Retina (tissue), 1 donor: ENCODE measurements at places on chromosomes 3 and 15.
A peak's percentile ranks its signal among the peaks of the same experiment; 100 is the strongest.

GRCh38 chr3:65350801-65351476 lies 663.1 kb upstream of the ADAMTS9 start:
- peak; percentile 16 for DNase-seq

- no peak for DNase-seq
These were observed 31.7 kb upstream of the CEMIP start for GRCh38 chr15:80747317-80748053.

GRCh38 chr15:49155834-49156627 lies 632 bp upstream of the COPS2 start:
- peak; percentile 46 for DNase-seq

GRCh38 chr3:190371152-190371551 lies 16.8 kb upstream of the CLDN16 start:
- DNase-seq: no peak

DNA sequence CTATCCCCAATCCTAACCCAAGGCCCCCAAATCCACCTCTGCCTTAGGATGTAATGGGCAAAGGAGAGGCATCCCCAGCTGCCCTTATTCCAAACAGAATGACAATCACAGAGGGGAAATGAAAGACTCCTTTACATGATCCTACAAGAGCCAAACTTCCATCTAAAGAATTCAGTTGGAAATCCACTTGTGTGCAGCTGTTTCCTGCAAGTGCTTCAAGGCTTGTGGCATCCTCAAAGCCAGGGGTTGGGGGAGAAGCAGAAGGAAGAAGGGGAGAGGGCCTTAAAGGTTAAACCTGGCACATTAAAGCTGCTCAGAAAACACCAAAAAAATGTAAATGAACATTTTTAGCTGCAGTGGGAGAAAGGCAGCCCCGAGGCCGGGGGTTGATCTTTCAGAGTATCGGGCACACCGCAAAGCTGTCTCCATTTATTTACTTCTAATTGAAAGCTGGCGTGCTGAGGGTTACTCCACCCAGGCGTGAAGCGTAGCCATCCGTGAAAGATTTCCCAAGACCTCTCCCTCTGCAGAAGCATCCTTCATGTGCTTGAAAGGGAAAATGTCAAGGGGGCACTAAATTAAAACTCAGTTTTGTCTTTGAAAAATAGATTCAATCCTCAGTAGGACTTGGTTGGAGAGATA lies 217.8 kb downstream of the SHQ1 start:
- DNase-seq: peak; percentile 88

DNA sequence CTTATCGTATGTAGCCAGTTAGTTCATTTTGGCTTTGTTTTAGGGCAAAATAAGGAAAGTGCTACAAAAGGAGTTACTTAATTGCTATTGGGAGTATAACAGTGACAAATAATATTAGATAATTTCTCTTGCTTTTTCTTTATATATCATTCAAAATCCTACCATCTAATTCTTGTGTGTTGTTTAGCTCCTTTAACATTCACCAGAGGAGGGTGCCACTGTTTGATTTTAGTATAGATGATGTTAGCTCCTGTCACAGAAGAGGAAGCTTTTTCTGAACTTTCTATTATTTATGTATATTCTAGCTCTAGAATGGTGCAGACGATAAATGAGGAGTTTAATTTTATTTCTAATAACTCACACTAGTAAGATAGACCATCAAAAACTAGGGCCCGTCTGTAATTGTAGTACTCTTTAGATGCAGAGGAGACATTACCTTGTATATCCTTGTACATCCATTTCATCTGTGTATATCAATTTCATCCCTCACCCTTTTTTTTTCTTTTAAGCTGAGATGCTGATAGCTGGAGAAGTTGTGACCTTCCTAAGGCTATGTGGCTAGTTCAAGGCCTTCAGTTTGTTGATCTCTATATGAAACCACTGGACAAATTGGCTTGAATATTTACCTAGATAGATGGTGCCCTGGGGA lies 3.0 kb downstream of the PPM1L start:
- no peak for DNase-seq

GRCh38 chr3:182308328-182308727 lies 485.0 kb upstream of the ATP11B start:
- no peak for DNase-seq

DNA sequence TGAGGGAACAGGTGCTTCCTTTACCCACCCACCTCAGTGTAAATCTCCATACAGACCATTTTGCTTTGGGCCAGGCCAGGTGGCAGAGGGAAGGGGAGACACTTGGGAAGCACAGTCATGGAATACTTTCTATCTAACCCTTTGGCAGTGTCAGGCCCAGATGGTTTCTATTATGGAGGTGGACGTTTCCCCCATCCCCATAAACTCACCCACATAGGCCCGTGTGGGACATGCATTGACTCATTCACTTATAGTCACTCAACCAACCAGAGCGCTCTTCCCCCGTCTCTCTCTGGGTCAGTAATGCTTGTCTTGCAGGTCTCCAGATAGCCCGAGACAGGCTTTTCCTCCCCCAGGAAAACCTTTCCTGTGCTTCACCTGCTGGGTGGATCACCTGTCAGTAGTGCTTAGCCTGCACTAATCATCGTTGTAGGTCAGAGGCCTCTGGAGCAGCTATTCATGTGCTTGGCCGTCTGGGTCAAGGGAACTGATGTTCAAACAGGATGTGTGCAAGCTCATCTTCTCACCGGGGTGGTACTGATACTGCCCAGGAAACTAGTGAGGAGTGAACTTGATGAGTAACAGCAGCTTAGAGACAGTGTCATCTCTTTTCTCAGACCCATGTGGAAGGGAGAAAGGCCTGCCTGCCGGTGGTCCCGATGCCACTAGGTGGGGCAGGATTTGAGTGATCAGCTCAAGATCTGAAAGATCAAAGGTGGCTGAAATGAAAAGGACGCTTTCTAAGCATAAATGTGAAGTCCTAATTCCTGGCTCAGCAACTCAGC lies 67.1 kb downstream of the CEMIP start:
- no peak for DNase-seq

DNA sequence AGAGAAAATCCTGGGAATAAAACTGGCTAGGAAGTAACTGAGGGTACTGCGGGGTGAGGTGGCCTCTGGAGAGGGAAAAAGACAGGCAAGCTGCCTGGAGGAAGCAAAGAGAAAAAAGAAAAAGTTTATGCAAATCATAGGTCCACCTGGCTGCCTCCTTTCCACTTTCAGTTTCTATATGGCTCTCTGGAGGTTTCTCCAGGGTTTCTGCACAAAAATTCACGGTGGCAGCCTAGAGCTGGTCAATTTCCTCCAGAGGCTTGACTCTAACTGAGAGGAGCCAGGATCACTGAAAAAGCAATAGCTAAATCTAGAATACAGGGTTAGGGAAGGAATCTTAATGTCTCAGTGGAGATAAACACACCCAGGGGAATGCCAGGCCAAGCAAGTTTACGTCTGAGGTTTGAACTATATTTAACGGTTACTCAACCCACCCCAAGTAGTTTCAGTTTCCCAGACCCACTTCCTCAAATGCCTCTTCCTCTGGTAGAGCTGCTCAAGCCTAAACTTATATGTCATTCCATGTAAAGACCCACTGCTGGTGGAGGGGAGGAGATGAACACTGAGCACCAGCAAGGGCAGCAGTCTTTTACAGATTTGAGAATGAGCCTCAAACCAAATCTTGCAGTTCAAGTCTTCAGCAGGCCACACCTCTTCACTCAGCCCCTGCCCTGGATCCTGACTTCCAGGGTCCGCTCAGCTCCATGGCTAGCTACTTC lies 5.7 kb downstream of the LYSMD2 start:
- no peak for DNase-seq

DNA sequence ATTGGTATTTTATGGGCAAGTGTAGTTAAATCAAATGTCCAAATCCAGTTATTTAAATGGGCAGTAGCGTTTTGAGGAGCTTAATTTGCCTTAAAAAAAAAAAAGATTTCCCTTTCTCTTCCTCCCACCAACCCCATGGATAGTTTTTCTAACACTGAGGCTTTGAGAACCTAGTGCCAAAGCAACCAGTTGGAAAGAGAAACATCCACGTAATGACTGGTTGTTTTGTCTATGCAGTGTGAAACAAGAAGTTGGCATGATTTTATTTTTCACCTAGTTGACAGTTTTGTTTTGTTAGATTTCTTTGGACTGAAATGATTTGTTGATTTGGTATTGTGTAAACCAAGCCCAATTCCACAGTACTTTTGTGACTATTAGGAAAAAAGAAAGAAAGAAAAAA lies 170.0 kb downstream of the SOX2 start:
- DNase-seq: no peak

DNA sequence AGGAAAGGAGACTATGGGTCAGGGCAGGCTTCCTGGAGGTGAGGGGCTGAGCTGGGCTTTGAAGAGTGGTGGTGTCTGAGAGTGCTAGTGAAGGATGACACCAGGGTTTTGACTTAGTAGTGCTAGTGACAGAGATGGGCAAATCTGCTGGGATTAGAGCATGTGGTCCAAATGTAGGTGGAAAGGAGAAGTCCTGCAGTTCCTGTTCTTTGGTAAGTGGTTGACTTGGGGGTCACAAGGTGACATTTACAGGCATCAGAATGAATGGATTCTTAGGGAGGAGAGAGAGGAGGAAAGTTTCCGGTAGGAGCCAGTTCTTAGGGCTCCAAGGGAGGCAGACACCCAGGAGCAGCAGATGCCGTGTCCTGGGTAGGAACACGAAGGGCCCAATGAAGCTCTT lies 796 bp upstream of the DOCK3 start:
- no peak for DNase-seq

GRCh38 chr3:129582799-129583198 lies 23.7 kb downstream of the PLXND1 start:
- no peak for DNase-seq

DNA sequence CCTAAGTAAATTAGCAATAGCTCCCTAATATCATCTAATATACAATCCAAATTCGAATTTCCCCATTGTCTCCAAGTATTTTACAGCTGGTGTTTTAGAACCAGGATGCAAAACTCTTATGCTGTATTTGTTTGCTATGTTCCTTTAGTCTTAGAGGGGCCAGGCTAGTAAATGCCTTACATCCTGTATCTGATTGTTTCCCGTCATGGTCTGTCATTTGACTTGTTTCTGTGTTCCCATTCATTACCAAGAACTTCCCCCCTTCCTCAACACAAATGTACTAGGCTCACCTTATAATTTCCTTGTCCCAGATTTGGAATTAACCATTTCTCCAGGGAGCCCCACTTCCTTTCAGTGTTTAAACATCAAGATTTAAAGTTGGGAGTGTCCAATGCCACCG lies 54.1 kb downstream of the ABTB1 start:
- no peak for DNase-seq

DNA sequence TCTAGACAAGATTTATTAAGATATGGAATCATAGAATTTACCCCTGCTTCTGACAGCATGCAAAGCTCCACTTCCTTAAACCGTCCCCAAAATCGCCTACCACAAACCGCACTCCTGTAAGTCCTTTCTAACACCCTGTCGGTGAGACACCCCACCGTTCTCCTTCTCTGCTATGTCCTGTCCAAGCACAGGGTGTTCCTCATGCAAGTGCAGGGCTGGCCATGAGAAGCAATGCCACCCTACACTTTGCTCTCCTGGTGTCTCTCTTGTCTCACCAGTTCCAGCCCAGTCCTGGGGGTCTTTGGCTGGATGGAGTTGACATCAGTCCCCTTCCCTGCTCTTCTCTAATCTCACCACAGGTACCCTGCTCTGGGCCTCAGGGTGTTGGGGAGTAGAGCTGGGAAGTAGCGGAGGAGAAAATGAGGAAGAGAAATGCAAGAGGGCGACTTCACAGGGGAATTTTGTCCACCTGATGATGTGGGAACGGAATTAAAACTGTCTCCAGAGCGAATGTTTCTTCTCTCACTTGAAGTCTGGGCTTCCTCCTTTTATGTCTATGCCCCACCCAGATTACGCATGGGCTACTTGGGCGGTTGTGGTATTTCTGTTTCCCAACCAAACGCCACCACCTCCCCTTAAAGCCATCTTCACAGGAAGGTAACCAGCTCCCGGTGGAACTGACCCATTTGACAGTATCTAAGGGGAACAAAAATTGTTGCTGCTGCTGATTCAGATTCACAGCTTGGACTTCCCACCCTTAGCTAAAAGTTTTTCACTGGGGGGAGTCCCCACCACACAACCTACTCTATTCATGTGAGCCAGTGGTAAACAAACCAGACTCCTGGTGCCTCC lies 49.9 kb downstream of the CASR start:
- no peak for DNase-seq

DNA sequence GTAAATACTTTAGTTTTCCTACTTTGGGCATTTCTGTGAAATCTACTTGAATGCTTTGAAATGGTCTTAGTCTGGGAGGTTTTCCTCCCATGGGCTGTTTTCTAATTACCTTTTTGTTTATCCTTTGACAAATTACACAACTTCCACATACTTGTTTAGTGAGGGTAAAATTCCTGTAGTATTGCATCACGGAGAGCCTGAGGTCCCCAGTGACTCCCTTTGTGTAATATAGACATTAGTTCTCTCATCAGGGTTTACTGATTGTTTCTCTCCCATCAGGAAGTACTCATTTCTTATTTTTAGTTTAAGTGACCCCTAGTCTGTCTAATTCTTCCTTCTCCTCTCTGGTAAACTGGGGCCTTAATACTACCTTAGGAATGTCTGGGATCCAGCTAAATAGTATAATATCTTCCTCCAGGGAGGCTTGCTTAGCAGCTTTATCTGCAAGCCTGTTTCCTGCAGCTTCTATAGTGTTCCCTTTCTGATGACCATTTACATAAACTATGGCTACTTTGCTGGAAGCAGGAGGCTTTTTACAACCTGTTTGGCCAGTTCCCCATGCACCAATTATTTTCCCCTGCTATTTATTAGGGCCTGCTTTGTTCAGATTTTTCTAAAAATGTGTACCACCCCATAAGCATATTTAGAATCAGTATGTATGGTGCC lies 87.2 kb upstream of the XCR1 start:
- no peak for DNase-seq

DNA sequence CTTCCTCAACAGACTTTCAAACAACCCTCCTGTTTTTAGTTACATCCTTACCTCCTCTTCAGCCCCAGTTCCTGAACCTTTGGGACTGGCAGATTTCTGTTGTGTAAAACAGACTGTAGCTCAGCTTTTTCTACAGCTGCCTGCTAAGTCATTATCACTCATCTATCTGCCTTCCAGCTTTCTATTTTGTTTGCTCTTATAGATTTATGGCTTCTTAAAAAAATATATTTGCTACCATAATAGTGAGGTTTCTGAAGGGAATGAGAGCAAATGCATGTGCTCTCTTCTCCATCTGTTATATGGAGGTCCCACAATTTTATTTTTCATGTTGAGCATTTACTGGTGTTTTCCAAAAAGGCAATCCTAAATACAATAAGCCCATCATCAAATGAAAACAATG lies 18.2 kb upstream of the GJD2 start:
- DNase-seq: no peak

DNA sequence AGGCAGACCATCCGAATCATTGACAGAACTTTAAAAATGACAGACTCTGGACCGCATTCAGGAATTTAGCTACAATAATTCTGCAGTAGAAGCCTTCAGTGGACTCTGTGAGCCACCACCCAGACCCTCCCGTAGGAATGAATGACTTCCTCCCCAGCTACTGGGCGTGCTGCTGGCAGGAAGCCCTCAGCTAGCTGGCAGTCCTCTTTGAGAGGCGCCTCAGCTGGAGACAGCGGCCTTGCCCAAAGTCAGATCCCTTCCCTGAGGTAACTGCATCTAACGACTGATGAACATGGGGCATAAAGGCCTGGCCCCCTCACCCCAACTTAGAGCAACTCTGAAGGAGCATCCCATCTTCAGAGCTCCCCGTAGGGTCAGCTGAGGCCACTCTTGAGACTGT lies 25.8 kb downstream of the CRABP1 start:
- no peak for DNase-seq

- no peak for DNase-seq
These were observed 312.9 kb downstream of the RORA start for GRCh38 chr15:60916032-60916678.
